Jurkat, Clone E6-1 (cell line): ENCODE measurements at places on chromosomes 5 and 9.

DNA sequence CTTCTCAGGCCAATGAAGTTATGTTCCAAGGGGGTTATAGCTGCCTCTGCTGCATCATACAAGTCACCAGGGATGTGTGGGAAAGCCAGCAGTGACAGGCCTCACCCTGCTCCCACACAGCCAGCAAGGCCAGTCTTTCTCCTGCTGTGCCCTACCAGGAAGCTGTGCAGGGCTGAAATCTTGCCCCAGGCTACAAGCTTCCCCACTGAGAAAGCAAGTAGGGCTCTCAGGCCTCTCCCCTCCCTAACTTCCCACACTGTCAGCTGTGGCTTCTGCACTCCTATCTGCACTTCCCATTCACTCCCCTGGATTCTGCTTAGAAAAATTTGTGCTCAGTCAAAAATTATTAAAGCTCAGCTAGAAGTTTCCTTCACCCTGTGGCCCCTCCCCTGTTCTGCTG, 611.2 kb upstream of the ZNF608 start:
- no peak for DNase-seq

DNA sequence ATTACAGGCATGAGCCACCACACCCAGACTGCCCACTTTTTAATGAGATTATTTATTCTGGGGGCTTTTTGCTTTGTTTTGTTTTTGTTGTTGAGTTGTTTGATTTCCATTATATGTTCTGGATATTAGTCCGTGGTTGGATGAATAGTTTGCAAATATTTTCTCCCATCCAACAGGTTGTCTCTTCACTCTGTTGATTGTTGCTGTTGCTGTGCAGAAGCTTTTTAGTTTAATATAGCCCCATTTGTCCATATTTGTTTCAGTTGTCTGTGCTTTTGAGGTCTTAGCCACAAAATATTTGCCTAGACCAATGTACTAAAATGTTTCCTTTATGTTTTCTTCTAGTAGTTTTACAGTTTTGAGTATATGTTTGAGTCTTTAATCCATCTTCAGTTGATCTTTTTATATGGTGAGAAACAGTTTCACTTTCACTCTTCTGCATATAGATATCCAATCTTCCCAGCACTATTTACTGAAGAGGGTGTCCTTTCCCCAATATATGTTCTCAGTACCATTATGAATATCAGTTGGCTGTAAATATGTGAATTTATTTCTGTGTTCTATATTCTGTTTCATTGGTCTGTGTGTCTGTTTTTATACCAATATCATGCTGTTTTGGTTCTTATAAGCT, 30.2 kb upstream of the TBCA start:
- no peak for DNase-seq

- DNase-seq, result no peak
Observed at GRCh38 chr5:68839019-68839552, 254.7 kb upstream of the SLC30A5 start.

GRCh38 chr5:106195679-106196474, 1474.9 kb downstream of the EFNA5 start:
- no peak for DNase-seq

DNA sequence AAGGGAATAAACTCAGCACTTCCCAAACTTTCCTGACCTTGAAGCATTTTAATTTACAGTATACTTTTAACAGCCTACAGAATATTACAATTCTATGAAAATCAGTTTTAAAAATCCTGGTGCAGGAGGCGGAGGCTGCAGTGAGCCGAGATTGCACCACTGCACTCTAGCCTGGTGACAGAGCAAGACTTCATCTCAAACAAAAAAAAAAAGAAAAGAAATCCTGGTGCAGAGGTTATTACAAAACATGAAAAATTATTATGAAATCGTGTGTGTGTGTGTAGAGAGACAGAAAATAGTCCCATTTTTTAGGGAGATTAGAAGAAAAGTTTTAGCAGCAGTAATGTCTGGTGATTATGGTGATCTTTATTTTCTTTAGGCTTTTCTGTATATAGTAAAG, 26.9 kb downstream of the GOLPH3 start:
- DNase-seq, result no peak

DNA sequence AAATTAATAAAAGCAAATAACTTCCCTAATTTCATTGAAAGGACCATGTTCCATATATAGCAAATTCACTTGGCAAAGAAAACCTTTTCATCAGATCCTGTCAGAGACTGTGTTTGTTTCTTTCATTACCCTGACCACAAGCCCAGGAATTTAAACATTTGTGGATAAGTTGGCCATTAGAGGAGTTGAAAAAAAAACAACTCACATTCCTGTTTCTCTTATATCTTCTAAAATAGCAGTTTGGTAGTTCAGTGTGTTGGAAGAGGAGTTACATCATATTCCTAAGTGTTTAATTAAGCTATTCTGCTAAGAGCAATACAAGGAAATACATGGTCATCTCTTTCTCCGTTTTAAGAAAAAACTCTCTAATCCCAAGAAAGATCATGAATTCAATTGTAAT, 505.6 kb downstream of the TLE1 start:
- no peak for DNase-seq

- DNase-seq, result no peak
Observed at GRCh38 chr5:73355108-73355507, 93.5 kb downstream of the FOXD1 start.
